ENCODE measurements at places on chromosomes 4 and X.
A peak's percentile ranks its signal among the peaks of the same experiment; 100 is the strongest.

DNA sequence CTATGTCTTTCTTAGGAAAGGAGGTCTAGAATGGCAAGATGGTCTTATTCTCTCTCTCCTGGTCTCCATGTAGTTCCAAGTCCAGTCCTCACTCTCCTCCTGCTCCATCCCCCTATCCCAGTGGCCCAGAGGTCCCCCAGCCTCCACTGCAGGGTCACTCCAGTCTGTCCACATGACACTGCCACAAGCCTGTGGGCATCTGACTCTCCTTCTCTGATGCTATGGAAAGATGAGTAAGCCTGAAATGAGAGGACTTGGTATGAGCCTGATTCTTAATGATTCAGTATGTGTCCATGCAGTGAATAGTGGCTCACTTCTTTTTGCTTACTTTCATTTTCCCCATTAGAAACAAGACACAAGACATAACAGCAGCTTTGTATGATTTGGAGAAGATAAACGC is 516.8 kb upstream of the ADGRL3 start:
- no peaks in the 10 kb centered on the region for H3K4me1 ChIP-seq
- H3K36me3 ChIP-seq: no peaks in the 10 kb centered on the region

GRCh38 chr4:83223781-83224180 is 60.8 kb downstream of the COQ2 start:
- no peak for DNase-seq
- no peak overlapping the region for H3K4me3 ChIP-seq
- peaks cover 27% of the 10 kb centered on the region for H3K4me1 ChIP-seq
- no peak overlapping the region for H3K27ac ChIP-seq

- H3K27me3 ChIP-seq: peaks cover 3% of the 10 kb centered on the region
- no peak for DNase-seq
- no peak overlapping the region for H3K27ac ChIP-seq
- no peaks in the 10 kb centered on the region for H3K4me1 ChIP-seq
These were observed 2.6 kb downstream of the ARHGAP24 start for GRCh38 chr4:85477534-85477933.

- H3K4me3 ChIP-seq: no peak overlapping the region
- no peak overlapping the region for H3K27ac ChIP-seq
- H3K36me3 ChIP-seq: no peaks in the 10 kb centered on the region
- no peaks in the 10 kb centered on the region for H3K27me3 ChIP-seq
- no peak for DNase-seq
These were observed 903.0 kb downstream of the FSTL5 start for GRCh38 chr4:161260819-161261218.

DNA sequence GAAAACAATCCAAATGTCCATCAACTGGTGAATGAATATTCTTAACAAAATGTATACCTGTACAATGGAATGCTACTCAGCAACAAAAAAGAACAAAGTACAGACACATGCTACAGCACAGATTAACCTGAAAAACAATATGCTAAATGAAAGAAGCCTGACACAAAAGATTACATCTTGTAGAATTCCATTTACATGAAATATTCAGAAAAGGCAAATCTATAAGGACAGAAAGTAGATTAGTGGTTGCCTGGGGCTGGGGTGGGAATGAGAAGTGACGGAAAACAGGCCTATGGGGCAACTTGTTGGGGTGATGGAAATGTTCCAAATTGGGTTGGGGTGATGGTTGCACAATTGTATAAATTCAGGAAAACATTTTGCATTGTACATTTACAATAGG is 219.1 kb upstream of the GPC4 start:
- no peak overlapping the region for H3K4me3 ChIP-seq
- no peaks in the 10 kb centered on the region for H3K4me1 ChIP-seq
- DNase-seq: no peak
- no peak overlapping the region for H3K27ac ChIP-seq
- H3K36me3 ChIP-seq: no peaks in the 10 kb centered on the region

DNA sequence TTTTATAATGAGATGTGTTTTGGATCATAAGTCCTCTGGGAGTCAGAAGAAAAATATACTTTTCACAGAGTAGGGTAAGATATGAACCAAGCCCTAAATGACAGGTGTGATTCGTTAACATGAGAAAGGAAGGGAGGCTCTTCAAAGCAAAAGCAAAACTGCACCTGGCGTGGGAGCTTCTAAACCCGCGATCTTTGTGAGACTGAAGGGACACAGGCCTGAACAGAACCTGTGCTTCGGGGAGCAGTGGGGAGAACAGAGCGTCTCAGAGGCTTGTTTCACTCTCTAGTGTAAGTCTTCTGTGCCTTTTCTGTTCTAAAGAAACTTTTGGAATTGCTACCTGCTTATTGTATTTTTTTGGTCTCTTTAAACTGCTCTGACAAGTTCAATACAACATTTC is 30.2 kb upstream of the CYP4V2 start:
- H3K27ac ChIP-seq: no peak overlapping the region
- no peaks in the 10 kb centered on the region for H3K36me3 ChIP-seq
- H3K27me3 ChIP-seq: no peaks in the 10 kb centered on the region
- H3K4me3 ChIP-seq: no peak overlapping the region
- H3K4me1 ChIP-seq: peaks cover 6% of the 10 kb centered on the region
- DNase-seq: no peak

DNA sequence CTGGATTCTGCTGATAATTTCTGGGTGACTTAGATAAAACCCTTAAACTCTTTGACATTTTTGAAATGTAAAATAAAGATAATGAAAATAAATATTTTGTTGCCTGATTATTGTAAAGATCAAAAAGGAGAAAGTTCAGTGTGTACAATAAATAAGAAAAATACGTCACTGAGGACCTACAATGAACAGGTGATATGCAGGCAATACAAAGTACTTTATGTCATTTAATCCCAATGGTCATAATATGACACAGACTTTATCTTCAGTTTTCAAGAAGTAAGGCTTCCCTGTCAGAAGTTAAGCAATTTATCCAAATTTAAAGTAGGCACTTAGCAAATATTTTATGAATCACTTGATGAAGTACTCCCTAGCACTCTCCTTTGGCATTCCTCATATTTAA is 532.8 kb downstream of the GBA3 start:
- no peak for DNase-seq
- no peaks in the 10 kb centered on the region for H3K4me1 ChIP-seq
- H3K27ac ChIP-seq: no peak overlapping the region
- H3K36me3 ChIP-seq: no peaks in the 10 kb centered on the region
- no peaks in the 10 kb centered on the region for H3K27me3 ChIP-seq

DNA sequence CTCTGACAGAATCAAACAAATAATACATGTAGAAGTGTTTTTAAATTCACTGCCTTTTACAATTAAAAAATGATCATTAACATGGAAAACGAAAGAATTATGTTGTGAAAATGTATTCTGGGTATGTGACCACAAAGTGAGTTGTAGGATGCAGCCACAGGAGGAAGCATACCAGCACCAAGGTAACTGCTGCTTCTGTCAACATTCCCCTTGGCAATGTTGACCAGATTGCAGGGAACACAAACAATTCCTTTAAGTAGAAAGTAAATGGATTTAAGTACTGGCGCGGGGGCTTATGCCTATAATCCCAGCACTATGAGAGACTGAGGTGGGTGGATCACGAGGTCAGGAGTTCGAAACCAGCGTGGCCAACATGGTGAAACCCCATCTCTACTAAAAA is 1877.9 kb upstream of the PCDH7 start:
- H3K4me3 ChIP-seq: no peak overlapping the region
- H3K4me1 ChIP-seq: no peaks in the 10 kb centered on the region
- DNase-seq: no peak
- H3K27ac ChIP-seq: no peak overlapping the region
- H3K27me3 ChIP-seq: no peaks in the 10 kb centered on the region
- no peaks in the 10 kb centered on the region for H3K36me3 ChIP-seq

GRCh38 chr4:153560908-153561307 is 94.7 kb downstream of the TMEM131L start:
- H3K4me3 ChIP-seq: no peak overlapping the region
- no peak for DNase-seq
- peaks cover 78% of the 10 kb centered on the region for H3K36me3 ChIP-seq
- H3K27ac ChIP-seq: no peak overlapping the region

GRCh38 chrX:124467202-124467601 is 120.8 kb downstream of the SH2D1A start:
- H3K4me3 ChIP-seq: no peak overlapping the region
- no peak for DNase-seq
- no peak overlapping the region for H3K27ac ChIP-seq
- H3K27me3 ChIP-seq: no peaks in the 10 kb centered on the region

GRCh38 chrX:149505671-149506070 is 565 bp upstream of the IDS start:
- peak overlapping the region; percentile 82 for H3K4me3 ChIP-seq
- H3K4me1 ChIP-seq: peaks cover 42% of the 10 kb centered on the region
- peak overlapping the region; percentile 64 for H3K27ac ChIP-seq

DNA sequence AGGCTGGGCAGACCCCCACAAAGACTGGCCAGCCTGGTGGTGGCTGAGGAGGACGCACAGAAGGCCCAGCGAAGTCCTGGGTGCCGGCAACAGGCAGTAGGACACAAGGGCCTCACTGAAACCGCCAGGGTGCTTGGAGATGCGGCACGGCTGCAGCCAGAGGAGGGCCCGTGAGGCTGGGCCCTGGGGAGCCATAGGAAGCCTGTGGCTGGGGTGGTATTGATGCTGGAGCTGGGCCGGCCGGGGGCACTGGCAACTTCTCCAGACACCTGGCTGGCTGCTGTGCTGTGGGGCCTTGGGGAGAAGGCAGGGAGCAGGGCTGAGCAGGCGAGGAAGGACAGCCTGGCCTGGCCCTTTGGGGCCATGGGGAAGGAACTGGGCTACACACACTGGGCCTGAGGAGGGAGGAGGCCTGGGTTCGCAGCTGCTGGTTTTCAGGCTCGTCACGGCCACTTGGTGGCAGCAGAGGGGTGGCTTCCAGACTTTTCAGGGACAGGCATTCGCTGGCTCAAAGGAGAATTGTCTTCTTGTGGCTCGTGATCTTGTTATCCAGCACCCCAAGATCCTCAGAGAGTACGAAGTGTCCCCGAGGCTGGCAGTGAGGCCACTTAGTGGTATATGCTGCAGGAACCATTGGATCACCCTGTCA is 37.2 kb downstream of the ATP2B3 start:
- no peak overlapping the region for H3K27ac ChIP-seq
- peak; percentile 52 for DNase-seq

DNA sequence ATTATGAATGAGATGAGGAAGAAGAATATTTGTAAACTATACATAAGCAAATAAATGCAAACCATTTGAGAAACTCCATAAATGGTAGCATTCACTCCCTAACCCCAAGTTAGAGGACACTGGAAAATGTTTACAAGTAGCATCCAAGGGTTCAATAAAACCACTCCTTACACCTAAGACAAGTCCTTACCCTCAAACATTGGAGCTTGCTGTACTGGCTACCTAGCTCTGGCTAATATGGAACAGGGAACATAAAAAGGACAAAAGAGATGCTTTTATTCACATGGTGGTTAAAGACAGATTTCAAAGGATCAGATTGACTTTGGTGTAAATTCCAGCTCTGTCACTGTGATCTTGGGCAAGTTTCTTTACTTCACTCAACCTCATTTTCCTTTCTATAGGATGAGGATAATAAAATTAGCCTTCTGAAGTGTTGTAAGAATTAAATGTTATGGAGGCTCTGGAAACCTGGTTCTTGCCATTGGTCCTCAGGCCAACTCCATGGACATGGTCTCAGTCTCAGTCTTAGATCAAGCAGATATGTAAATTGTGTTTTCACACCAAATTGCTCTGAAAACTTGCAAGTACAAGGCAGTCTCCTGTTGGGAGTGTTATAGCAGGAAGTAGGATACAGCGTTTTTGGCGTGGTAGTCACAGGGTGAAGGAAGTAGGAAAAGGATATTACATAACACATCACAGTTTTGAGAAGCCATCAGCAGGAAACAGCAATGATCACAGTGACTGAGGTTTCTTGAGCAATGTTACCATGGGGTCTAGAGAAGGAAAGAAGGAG is 3.3 kb downstream of the CXCL1 start:
- DNase-seq: no peak
- H3K27ac ChIP-seq: no peak overlapping the region
- no peak overlapping the region for H3K4me3 ChIP-seq
- peaks cover 7% of the 10 kb centered on the region for H3K27me3 ChIP-seq
- no peaks in the 10 kb centered on the region for H3K4me1 ChIP-seq

DNA sequence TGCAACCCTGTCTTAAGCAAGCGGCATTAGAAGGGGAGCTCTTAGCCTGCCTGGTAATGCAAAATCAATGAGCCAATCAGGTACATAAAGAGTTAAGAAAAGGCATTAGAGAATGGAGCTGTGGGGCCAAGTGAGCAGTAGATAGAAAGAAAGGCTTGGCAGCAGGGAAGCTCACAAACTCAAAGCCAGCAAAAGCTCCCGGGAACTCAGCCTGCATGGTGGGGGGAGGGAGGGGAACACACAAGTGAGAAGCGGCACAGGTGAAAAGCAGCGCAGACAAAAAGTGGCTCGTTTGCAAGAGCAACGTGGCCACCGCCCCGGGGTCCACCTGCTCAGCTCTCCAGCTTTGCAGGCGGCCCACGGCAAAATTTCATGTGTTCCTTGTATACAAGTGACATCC is 818.5 kb downstream of the FAM133A start:
- DNase-seq: no peak
- H3K36me3 ChIP-seq: no peaks in the 10 kb centered on the region
- no peak overlapping the region for H3K4me3 ChIP-seq
- H3K27ac ChIP-seq: no peak overlapping the region

GRCh38 chrX:65608026-65608425 is 59.4 kb upstream of the MSN start:
- no peak overlapping the region for H3K4me3 ChIP-seq
- no peaks in the 10 kb centered on the region for H3K27me3 ChIP-seq
- no peak overlapping the region for H3K27ac ChIP-seq
- DNase-seq: no peak

DNA sequence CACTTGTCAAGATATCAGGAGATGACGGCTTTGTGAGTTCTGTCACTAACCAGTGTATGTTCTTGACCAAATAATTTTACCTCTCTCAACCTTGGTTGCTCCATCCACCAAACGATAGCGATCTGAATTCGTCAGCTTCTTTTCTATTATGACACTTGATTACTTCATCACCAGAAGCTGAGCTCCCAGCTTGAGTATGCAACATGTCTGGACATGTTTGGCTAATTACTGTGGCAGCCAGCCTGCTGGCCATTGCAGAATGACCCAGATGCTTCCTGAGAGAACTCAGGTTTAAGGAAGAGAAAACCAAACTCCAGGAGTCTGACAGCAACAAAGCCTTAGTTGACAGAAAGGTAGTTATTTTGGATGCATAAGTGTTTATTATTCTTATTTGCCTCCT is 46.4 kb upstream of the PARM1 start:
- H3K4me3 ChIP-seq: no peak overlapping the region
- no peaks in the 10 kb centered on the region for H3K36me3 ChIP-seq
- DNase-seq: no peak
- no peaks in the 10 kb centered on the region for H3K4me1 ChIP-seq
- no peak overlapping the region for H3K27ac ChIP-seq

- no peak overlapping the region for H3K4me3 ChIP-seq
- no peak for DNase-seq
- H3K27ac ChIP-seq: no peak overlapping the region
- peaks cover 19% of the 10 kb centered on the region for H3K4me1 ChIP-seq
- H3K27me3 ChIP-seq: no peaks in the 10 kb centered on the region
- peaks cover 12% of the 10 kb centered on the region for H3K36me3 ChIP-seq
These were observed 7.7 kb downstream of the ABCD1 start for GRCh38 chrX:153732401-153732800.
